ENCODE measurements at places on chromosomes 16 and 17.

DNA sequence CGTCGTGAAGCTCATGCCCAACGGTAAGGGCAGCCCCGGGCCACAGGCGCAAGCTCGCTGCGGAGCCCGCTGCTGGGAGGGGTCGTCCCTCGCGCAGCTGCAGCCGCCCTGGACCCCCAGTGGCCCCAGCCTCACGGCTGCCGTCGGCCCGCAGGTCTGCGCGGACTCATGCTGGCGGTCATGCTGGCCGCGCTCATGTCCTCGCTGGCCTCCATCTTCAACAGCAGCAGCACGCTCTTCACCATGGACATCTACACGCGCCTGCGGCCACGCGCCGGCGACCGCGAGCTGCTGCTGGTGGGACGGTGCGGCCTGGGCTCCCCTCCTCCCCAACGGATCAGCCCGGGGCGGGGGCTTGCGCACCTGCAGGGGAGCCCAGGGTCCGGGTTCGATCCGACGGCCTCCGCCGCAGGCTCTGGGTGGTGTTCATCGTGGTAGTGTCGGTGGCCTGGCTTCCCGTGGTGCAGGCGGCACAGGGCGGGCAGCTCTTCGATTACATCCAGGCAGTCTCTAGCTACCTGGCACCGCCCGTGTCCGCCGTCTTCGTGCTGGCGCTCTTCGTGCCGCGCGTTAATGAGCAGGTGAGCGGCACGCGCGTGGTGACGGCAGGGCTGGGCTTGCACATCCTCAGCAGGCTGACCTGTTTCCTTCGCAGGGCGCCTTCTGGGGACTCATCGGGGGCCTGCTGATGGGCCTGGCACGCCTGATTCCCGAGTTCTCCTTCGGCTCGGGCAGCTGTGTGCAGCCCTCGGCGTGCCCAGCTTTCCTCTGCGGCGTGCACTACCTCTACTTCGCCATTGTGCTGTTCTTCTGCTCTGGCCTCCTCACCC lies 5.8 kb downstream of the SLC5A2 start:
- no peak for DNase-seq

DNA sequence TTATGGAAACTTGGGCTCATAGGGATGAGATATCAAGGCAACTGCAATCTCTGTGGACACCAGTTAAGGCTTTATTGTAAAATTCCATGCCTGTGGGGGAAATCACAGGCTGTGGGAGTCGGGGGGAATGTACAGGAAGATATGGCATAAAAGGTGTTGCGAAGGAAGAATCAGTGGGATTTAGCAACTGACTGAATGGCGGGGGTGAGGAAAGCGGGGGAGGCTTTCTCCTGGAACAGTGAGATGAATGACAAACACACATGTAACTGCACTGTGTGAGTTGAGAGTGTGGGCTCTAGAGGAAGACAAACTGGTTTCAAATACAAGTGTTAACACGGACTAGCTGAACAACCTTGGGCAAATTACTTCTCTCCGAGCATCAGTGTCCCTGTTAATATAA lies 143.7 kb downstream of the PRKCB start:
- DNase-seq, result no peak

DNA sequence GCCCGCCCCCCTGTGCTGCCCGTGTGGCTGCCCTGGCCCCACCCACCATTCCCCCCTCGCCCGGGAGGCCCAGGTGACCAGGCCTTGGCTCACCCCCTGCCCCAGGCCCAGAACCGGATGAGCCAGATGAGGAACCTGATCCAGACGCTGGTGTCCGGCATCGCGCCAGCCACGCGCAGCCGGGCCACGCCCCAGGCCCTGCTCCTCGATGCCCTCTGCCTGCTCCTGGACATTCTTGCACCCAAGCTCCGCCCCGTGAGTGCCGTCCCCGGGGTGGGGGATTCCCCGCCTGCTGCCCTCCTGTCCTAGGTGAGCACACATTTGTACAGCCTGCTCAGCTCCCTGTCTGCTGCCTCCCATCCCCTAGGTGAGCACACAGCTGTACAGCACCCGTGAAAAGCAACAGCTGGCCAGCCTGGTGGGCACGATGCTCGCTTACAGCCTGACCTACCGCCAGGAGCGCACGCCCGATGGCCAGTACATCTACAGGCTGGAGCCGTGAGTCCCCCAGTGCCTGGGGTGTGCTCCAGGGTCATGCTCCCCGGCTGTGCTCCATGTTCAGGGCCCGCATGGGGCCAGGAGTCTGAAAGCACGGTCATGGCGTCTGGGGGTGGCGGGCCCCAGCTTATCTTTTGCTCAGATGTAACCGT lies 4.8 kb downstream of the GNG13 start:
- DNase-seq, result no peak

DNA sequence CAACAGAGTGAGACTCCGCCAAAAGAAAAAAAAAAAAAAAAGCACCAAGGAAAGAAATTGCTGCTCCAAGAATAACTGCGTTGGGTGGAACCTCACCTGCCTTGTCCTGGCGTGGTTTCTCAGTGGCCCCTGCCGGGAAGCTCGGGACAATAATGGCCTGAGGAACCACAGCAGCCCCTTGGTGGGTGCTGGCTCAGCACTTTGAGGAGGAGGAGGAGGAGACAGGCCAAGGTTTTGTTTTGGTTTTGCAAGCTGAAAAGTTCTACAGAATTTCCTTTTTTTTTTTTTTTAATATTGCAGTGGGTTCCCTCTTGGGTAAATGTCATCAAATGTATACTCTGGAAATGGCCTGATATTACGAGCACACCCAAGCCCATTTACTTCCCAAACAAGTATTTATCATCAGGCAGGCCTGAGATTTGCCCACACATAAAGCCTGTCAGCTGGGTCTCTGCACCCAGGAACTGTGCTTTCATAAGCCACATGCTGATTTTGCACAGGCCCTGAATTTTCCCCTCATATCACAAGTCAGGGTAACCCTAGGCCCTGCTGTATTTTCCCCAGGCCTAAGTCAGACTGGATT lies 78.3 kb downstream of the SOCS1 start:
- DNase-seq, result no peak

DNA sequence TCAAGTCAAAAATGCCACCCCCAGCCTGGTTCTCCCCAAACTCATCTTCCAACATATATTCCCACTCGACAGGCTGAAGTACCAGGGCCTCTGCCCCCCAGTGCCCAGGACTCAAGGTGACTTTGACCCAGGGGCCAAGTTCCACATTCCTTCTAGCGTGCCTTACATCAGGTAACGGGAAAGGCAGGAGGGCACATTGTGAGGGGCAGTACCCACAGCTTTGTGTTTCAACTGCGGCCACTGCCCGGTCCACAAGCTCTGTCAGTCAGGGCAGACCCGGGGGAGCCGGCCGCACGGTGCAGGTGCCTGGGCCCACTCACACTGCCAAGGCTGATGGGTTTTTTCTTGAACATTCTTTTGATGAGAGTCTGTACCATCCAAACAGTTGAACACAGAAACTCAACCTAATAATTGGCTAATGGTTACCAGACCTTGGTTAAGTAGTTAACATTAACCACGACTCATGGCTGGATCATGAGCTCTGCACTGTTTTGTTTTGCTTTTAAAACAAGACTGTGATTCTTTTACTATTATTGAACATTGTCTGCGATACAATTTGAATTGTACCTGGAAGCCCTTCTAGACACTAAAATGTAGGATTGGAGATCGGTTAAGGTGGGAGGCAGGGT lies 17.6 kb downstream of the ACE start:
- DNase-seq, result no peak

DNA sequence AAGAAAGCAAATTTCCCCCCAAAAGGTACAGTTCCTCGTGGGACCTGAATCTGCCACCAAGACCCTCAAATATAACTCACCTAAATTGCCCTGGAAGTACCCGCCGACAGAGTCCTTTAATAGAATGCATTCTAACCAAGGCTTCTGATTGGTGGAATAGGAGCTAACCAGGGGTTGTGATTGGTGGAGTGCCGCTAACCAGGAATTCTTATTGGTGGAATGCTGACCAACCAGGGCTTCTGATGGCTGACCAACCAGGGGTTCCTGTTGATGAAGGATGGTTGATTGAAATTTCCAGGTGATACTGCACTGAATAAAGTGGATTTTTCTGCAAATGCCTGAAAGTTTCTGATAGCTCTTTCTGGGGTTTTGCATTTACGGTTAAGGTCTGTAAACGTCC lies 6.5 kb downstream of the TFAP4 start:
- DNase-seq, result no peak

GRCh38 chr16:72362973-72363372 lies 191.0 kb upstream of the PMFBP1 start:
- DNase-seq, result no peak

GRCh38 chr16:88939972-88940861 lies 36.8 kb downstream of the CBFA2T3 start:
- no peak for DNase-seq

- DNase-seq, result no peak
Measured at GRCh38 chr17:28968231-28968913, 17.1 kb upstream of the PHF12 start.

DNA sequence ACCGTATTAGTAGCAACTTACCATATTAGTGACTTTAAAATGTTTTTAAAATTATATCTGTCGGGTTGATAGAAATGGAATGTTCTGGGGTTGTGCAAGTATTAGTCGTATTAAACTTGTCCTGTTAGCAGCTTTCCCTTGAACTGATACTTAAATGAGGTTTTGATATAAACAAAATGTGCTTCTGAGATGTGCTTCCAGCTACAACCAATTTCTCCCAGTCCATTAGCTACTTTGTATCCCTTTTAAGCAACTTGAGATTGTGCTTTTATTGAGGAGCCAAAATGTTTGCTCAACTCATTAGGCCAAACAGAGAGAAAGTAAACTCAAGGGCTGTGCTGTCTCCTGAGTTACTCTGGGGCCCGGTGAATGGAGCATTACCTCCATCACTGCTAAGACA lies 255.0 kb upstream of the RBFOX1 start:
- DNase-seq, result no peak

DNA sequence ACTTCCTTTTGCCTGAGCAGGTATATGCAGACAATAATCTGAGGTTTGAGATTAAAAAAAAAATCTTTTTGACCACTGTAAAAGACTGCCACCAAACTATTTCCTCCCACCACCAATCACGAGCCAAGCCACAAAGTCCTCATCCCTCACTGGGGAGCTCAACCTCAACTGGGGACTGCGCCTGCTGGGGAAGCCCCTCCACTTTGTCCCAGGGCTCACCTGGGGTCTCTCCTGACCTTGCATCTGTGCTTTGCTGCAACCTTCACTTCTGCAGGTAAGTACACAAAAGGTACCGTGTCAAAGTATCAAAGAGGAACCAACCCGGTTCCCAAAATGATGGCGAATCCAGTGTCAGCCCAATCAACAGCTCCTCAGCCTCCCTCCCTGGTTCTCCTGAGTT lies 35.5 kb downstream of the TLE7 start:
- DNase-seq, result no peak

DNA sequence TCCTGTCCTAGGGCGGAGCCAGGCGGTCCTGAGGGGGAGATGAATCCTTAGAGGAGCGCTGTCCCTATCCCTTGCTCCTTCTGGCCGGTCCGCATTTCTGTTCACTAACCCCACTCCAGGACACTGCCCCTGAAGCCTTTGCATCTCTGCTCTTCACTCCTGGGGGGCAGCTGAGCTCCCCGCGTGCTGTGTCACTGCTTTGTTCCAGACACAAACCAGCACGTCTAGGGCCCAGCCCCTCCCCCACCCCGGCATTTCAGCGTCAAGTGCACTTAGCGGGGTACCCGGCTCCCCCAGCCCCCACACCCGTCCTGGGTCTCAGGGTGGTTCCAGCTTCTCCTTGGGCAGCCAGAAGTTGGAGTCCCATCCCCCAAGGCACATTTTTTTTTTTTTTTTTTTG lies 8.9 kb downstream of the CORO6 start:
- no peak for DNase-seq

All from EL (cell line).